ENCODE measurements at places on chromosomes 5 and 9.

GRCh38 chr5:139117342-139117884 lies 80.8 kb downstream of the SIL1 start:
- DNase-seq: no peak

DNA sequence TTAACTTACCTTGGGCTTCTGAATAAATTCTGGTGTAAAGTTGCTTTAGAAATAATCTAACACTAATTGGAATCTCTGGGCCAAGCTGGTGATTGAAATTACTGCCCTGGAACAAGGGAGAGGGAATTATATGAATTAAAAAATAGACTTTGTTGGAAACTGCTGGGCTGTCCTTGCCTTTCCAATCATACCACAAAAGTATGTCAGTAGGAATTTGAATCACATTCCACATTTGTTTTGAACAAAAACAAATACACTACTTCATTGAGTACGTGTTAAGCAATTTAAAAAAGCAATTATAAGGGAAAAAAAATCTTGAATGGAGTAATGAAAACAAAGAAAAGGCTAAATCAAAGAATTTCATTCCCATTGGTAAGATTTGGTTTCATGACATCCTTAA lies 102.5 kb upstream of the SREK1 start:
- DNase-seq: no peak

- no peak for DNase-seq
Measured at GRCh38 chr5:94266170-94266569, 352.2 kb downstream of the KIAA0825 start.

DNA sequence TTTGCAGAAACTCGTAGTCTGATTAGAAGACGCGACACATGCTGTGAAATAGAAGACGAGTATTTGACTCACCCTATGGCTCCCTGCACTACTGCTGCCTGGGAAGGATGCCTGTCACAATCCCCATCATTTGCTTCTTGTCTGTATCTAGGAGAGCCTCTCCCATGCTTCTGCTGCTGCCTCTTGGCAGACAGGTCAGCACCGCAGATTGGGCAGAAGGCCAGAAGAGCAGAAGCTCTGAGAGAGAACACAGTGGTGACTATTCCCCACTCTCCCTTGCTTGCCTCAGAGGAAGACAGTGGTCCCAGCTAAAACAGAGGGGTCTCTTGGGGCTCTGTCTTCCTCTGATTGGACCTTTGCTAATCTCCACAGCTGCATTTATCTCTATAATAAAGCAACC lies 84.0 kb upstream of the SMIM32 start:
- DNase-seq: no peak

GRCh38 chr5:6552612-6553011 lies 80.2 kb downstream of the NSUN2 start:
- DNase-seq: no peak

DNA sequence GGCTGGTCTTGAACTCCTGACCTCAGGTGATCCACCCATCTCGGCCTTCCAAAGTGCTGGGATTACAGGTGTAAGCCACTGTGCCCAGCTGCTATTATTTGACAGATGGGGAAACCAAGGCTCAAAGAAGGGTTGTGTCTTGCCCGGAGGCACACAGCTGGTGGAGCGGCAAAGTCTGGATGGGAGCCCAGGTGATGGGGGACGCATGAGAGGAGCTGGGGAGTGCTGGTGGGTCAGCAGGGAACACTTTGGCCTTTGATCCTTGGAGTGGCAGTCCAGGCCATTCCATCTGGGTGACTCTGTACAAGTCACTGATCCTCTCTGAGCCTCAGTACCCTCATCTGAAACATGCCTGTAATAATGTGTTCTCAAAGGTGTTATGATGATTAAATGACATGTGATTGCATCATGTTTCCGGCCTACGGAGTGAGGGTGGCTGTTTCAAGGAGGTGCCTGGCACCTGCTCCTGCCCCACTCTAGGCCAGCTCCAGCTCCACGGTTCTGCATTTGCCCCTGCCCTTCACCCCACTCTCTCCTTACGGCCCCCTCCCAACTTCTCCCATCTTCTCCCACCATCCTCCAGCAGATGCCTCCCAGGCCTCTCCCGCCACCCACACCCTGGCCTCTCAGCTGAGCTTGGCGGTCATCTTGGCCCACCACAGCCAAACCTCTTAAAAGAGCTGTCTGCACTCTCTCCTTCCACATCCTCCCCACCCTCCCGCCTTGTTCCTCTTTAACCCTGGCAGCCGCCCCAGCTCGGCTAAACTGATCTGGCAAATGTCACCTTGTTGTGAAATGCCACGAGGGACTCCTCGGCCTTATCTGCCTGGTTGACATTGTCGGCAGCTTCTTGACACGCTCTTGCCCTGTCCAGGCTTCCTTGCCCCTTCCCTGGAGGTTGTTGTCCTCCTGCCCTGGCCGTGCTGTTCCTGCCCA lies 5.5 kb upstream of the DBN1 start:
- DNase-seq: peak; percentile 96

- DNase-seq: no peak
Measured at GRCh38 chr9:110605565-110605964, 26.0 kb upstream of the SVEP1 start.

- no peak for DNase-seq
Measured at GRCh38 chr5:128613766-128614165, 75.7 kb upstream of the FBN2 start.

DNA sequence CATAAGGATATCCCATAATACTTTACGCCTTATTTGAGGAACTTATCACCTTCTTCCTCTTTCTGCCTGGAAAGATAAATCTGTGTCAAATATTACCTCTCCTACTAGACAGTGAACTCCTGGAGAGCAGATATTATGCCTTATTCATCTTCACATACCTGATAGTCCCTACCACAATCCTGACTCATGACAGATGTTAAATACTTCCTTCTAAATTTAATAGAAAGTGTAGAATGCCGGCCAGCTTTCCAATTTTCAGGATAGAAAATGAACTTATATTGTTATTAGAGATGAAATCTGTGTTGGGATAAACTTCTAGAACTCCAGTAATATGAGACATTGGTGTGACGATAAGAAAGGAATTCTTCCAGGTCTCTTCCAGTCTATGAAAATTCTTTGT lies 89.0 kb downstream of the GCNT4 start:
- DNase-seq: no peak

GRCh38 chr9:135403733-135404450 lies 75.7 kb upstream of the PPP1R26 start:
- no peak for DNase-seq

DNA sequence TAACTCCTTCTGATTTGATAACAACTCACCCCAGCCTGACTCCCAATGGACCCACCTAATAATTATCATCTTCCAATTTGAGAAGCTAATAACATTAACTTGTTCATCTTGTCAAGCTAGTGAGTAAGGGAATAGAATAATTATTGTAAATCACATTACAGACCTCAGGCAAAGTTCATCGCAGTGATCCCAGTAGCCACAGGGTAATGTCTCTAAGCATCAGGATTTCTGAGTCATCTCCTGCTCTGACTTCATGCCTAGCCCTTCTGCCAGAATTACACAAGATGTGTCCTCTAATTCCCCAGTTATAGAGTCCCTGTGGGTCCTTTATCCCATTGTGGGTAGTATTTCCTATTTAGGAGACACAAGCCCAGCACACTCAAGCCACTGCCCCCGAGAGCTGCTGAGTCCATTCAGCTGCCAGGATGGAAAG lies 365.7 kb downstream of the DEPDC1B start:
- no peak for DNase-seq
